ENCODE measurements at places on chromosomes 7 and 10.

DNA sequence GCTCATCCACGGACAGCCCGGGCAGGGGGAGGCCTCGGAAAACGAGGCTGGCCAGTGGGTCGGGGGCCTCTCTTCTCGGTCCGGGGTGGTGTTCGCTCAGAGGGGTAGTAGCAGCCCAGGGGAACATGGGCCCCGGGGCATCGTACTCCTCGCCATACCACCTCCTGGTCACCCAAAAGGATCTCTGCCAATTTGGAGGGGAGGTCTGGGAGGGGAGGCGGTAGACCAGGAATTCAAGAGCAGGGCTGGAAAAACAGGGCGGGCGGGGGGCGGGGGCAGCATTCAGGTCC, 67.4 kb downstream of the SLC29A4 start:
- DNase-seq = no peak

- no peak for DNase-seq
These were observed 5.8 kb upstream of the NKX2-3 start for GRCh38 chr10:99526861-99527504.

DNA sequence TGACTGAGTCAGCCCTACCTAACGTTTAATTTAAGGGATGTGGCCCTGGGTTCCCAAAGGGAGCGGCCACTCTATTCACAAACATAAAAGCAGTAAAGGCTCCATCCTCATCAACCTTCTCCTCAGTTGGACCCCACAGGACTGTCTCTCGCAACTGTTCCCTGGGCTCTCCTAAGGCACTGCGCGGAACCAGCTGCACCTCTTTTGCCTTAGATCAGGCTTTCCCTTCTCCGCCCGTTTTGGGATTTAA, 689 bp upstream of the GTPBP4 start:
- DNase-seq = no peak

DNA sequence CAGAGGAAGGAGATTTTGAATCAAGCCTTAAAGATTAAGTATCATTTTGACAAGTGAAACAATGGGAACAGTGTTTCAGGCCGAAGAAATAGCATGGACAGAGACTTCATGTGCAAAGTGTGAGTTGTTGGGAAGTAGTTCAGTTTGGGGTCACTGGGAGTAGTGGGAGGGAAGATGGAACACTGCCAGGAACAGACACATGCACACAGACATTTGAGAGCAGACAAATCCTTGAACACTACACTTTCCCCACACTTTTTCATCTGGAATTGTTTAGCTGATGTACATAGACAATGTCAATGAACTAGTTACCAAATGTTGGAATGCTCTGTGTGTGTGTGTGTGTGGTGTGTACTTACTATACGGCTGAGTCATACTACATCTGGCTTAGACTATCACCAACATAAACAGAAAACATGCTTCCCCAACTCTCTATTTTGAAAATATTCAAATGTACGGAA, 52.4 kb upstream of the LRRC17 start:
- no peak for DNase-seq

DNA sequence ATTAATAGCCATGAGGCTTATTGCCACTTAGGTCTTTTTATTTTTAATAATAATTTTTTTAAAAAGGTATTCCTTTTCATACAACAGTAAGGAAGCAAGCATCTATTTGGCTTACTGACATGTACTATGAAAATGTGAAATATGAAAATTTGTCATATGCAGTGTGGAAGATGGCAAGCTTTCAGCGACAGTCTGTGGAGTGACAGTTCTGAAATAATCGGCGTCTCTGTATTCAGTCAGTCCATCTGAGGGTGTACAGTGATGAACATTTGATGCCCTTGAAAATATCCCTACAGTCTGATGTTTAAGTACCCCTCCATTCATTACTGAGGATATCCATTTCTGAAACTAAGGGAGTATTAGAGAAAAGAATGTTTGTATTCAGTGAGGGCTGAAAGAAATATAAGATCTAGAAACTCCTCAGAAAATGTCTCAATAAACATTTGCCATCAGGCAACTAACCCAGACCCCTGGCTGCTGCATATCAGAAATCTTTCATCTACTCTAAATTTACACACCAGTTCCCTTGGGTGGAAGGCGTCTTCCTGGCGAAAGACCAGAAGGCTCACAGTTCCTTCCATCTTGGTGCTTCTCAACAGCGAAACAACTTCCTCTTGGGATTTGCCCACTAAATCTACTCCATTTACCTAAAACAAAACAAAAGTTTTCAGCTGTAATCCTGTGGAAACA, 440.6 kb downstream of the PARD3 start:
- no peak for DNase-seq

GRCh38 chr10:130898381-130898780, 413.1 kb downstream of the TCERG1L start:
- no peak for DNase-seq

DNA sequence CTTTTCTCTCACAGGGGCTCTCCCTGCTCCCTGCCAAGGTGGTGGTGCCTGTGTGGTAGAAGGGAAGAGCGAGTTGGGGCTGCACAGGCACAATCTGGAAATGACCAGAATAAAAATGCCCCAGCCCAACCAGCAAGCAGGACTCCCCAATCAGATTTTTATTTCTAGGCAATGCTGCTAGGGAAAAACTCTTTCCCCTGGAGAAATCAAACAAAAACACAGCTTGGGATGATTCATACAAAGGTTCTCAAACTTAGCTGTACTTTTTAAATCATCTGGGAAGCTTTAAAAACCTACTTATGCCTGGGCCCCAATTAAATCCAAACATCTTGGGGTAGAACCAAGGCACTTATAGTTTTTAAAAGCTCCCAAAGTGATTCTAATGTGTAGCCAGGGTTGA, 243.2 kb downstream of the HTR7 start:
- no peak for DNase-seq

DNA sequence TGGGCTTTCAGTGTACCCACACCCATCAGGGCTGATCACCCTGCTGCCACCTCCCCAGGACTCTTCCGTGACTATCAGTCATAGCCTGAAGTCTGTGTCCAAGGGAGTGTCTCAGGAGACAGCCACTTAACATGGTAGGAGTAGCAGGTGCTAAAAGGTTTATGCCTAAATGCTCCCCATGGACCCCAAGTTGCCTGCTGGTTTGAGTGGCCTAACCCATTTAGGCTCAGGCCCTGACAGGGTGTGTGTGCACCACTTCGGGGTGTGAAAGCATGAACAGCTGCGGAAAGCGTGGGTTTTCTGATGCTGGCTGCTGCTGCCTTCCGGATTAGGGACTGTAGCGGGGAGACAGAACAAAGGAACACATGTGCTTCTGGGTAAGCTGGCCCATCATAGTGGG, 93.2 kb upstream of the SAMD8 start:
- DNase-seq = no peak

- no peak for DNase-seq
These were observed 45.2 kb upstream of the TMEM213 start for GRCh38 chr7:138752518-138753149.

GRCh38 chr7:99125505-99125865, 18.4 kb downstream of the SMURF1 start:
- no peak for DNase-seq

GRCh38 chr10:93465806-93466675, 16.1 kb downstream of the MYOF start:
- DNase-seq = no peak

DNA sequence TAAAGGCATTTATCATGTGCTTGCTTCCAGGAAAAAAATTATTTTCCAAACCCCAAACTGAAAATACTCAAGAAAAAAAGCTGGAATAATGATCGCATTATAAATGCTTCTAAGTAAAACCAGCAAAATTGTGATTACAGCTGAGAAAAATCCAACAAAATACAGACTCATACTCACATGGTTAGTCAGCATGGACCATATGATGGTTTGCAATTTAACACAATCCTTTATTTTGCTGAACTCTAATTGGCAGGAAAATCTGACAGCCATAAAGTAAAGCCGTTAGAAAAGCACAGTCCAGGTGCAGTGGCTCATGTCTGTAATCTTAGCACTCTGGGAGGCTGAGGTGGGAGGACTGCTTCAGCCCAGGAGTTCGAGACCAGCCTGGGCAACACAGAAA, 59.6 kb downstream of the BRI3 start:
- no peak for DNase-seq

GRCh38 chr7:26627891-26628341, 236.5 kb downstream of the SKAP2 start:
- no peak for DNase-seq

- DNase-seq = no peak
These were observed 7.8 kb upstream of the HGF start for GRCh38 chr7:81777697-81778096.

DNA sequence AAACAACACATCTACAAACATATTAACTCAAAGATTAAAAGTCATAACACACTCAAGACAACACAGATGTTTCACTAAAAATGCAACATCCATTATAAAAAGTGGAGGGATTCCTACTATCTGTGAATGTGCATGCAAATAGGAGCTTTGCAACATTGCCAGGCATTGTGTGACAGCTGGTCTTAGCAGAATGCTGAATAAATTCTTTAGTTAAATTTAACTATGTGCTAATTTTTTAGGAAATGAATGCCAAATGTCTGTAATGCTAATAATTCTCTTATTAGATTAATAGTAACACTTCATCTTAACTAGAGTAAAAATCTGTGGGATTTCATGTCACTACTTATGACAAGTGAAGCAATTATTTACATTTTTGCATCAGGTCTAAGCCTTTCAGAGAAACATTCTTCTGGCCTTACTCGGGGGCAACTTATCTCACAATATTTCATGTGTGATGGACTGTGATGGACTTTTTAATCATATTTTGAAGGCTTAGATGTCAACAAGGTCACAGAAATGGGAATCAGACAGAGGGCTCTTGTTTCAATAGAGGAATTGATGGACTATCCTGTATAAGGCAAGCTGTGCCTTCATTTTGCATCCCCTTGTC, 524.6 kb upstream of the KCND2 start:
- no peak for DNase-seq

DNA sequence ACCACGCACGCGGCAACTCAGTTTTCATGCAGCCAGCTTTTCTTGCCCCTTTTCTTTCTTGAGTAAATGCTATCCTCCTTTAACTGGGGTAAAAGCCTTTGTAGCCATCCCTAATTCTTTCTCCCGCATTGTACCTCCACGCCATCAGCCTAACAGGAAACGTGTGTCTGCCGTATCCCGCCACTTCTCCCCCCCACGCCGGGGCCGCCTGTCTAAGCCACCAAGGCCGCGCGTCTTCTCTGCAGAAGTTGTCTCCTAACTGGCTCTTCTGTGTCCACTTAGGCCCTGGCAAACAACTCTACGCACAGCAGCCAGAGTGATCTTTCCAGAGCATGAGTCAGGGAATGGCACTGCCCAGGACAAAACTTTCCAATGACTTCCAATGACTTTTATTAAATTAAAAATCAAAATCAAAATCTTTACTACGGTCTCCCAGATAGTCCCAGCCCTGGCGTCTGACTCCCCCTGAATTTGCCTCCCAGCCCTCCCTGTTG, 74.6 kb downstream of the XRCC2 start:
- no peak for DNase-seq

DNA sequence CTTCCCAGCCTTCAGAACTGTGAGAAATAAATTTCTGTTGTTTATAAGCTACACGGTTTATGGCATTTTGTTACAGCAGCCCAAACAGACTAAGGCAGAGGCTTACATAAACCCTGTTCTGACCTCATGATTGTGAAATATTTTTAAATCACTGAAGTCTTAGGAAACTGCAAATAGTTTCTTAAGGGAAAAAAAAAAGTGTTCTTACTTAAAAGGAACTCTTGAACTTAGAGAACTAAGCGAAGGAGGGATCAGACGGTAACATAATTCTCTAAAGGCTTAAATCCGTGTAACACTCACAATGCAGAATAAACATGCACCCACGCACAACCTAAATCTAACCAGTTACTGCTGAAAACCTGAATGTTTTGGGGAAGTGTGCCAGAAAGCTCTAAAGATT, 749.1 kb upstream of the LRRTM3 start:
- no peak for DNase-seq

DNA sequence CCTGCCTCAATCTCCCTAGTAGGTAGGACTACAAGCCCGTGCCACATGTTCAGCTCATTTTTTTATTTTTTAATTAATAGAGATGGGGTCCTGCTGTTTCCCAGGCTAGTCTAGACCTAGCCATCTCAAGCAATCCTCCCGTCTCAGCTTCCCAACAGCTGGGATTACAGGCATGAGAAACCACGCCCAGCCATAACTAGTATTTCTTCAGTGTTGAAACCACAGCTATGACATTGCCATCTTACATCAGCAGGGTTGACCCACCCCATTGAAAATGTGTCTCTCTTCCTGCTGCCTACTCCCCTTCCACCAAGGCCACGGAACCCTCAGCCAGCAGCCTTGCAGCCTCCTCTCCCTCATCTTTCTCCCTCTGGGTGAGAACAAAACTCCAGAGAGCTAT, 62.1 kb upstream of the ZNF746 start:
- no peak for DNase-seq

DNA sequence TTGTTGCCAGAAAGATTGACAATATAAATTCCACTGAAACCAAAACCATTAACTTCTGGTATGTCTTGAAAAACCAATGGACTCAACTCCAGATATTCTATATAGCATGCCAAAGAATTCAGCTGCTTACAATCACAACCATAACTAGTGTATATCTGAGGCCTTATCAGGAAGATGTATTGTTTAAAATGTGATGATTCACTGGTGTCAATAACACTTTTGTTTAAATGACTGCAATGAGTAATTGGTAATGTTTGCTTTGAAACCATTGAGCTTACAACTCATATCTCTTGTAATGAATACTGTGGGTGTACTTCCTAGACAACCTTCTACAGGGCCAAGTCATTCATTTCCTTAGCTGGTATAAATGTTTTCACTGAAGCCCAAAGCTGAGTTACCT, 727.9 kb upstream of the KCND2 start:
- no peak for DNase-seq

DNA sequence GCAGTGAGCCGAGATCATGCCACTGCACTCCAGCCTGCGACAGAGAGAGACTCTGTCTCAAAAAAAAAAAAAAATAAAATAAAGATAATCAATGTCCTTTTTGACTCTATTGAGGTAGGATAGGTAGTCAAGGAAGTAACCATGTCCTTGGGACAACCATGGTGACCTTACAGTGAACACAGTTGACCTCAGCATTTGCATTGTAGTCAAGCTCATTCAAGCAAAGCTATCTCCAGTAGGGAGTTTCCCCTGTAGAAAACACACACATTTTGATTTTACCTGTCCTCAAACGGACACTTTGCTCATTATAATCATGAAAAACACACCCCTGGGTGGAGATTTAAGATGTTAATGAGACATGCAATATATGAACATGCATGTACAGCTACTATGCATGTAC, 171.7 kb downstream of the KIF20B start:
- no peak for DNase-seq

DNA sequence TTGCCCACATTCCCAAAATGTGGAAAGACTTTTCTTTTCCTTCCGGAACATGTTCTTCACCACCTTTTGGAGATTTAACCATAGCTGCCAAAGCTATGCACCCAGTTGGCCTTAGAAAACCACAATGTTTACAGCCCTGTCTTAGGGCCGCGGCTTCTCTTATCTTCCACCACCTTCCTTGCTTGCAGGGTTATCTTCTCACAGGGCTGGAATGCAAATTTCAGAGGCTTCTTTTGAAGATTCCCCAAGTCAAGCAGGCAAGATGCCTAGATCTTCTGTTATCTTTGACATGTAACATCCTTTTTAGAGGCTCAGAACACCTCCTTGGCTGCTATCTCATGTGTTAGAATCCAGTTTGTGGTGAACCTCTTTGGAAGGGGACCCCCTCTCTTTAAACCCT, 11.1 kb downstream of the KCTD7 start:
- DNase-seq = no peak

Data from WTC11 (cell line).